ENCODE measurements at places on chromosomes 4 and X. TPM values are rescaled to one million over a fixed set of nuclear protein-coding genes. Genes with fewer than 3 reads are reported as not detected.

The CCDC110 gene
- total RNA-seq = 2.0 TPM

The ARMCX2 gene
- total RNA-seq = 34.5 TPM

The FAM9C gene
- not detected for total RNA-seq

The SPOCK3 gene
- total RNA-seq = 0.22 TPM

The DCLK2 gene
- total RNA-seq = 21.9 TPM

The SH3TC1 gene
- 13.6 TPM for total RNA-seq

The COX7B2 gene
- not detected for total RNA-seq

DNA sequence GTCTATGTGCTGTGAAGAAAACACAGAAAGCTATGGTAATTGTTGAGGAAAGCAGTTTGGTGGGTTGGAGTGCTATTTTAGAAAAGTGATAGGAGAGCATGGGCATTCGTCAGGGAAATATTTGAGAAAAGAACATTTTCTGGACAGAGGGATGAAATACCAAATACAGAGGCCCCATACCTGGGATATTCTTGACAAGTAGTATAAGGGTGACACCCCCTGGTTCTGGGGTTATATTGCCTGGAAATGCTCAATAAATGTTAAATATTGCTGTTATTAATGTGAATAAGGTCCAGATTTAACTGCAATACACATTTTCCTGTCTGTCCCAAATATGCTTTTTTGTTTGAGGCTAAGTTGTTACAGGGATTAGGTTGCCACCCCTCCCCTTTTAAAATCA is 42.9 kb downstream of the WWC2 start:
- DNase-seq = no peak

- DNase-seq = no peak
Observed at GRCh38 chrX:120036704-120037103, 40.8 kb downstream of the RHOXF2B start.

DNA sequence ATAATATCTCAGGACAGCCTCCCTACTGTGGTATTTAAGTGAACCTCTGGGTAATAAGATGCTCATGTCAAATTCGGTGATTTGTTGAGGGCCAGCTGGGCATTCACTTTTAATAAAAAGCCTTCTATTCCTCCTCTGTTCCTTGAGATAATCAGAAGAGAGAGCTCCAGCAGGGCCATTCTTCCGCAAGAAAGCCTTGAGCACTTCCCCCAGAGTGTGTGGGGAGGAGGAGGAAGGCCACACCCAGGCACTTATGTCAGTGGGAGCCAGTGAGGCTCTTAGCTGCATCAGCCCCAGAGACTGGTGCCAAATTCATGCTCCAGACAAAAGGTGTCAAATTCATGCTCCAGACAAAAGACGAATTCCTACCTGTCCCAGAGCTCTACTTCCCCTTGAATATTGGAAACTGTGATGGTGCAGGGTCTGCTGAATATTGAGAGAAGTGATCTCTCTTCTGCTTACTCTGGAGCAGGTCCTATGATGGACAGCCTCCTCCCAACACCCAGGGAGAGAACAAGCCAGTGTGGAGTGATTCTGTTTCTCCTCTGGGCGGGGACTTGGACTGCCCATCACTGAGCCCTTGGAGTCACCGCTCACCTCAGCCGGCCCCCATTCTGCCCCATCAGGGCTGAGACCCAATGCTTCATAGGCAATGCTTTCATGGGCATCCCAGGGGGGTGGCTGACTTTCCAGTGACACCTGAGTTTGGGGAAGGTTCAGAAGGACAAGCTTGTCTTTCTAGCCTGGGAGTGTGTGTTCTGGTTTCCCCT is 68.1 kb downstream of the FHDC1 start:
- DNase-seq = no peak

DNA sequence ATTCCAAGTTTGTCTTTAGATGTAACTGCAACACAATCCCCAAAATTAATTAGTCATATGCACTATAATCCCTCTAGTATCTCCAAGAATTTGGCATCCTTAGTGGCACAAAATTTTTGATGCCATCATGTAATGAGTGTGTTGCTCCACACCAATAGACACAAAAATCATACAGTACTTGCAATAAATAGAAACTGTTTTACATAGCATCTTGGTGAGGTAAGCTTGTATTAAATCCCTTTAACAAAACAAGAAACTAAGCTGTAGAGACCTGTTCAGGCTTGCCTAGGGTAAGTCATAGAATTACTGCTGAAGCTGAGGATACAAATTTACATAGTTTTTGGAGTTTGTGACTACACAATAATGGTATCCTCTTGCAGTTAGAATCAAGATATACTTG is 64.5 kb upstream of the PRSS12 start:
- no peak for DNase-seq

DNA sequence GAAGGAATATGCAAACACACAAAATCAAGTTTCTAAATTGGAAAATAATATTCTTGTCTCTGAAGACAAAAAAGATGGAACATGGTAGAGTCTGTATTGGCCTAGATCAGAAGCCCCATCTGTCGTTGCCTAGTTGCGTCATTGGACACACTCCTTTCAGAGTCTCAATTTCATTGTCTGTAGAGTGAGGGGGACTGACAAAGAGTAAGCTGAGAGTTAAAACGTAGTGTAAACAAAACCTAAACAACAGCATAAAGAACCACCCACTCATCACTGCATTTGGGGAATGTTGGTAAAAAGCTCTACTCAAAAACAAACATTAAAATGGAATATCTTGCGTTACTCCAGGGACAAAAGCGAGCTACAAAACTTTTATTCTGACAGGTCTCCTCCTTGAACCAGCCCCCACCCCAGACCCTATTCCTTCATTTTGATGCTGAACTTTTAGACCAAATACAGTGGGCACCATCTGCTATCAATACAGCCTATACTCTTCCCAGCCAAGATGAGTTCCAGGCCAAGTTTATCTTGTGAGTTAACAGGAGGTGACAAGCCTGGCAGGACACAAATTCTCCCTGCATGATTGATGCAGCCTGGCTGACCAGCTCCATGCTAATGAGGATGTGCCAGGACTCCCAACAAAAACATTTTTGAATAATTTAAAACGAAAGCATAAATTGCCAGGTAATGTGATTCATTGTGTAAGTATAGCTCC is 125.2 kb downstream of the COL25A1 start:
- no peak for DNase-seq

DNA sequence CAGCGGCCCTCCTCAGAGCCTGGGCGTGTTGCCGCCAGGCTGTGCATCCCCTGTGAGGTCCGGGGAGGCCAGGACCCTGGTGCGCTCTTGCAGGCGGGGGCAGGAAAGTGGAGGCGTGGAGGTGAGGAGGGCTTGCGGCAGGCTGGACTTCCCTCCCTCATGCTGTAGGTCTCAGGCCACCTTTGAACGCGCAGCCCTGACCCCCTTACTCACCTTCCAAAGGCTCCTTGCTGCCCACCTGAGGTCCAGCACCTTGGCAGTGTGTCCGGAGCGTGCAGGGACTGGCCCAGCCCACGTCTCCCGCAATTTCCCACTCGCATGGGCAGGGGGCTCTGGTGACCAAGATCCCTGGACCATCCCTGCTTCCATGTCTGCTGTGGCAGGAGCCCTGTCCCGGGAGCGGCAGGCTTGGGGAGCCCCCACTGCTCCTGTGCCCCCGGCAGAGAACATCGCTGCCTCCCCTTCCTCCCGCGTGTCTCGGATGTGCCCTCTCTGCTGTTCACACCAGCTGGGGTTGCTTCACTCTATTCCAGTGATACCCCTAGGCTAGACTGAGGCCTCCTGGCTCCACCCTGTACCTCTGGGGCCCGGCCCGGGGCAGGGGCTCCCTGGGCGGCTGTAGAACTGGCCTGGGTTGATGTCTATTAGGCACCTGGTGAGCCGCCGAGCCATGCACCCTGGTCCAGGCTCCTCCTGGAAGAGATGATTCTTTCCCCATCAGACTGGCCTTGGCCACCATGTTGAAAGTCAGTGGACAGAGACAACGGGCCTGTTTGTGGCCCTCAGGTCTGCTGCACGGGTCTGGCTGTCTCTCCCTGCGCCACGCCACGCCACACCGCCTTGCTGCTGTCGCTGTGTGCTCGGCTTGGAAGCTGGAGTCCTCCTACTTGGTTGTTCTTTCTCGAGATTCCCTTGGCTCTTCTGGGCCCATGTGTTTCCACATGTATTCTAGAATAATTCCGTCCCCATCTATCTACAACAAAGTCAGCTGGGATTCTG is 95.4 kb upstream of the ADRA2C start:
- DNase-seq = no peak

DNA sequence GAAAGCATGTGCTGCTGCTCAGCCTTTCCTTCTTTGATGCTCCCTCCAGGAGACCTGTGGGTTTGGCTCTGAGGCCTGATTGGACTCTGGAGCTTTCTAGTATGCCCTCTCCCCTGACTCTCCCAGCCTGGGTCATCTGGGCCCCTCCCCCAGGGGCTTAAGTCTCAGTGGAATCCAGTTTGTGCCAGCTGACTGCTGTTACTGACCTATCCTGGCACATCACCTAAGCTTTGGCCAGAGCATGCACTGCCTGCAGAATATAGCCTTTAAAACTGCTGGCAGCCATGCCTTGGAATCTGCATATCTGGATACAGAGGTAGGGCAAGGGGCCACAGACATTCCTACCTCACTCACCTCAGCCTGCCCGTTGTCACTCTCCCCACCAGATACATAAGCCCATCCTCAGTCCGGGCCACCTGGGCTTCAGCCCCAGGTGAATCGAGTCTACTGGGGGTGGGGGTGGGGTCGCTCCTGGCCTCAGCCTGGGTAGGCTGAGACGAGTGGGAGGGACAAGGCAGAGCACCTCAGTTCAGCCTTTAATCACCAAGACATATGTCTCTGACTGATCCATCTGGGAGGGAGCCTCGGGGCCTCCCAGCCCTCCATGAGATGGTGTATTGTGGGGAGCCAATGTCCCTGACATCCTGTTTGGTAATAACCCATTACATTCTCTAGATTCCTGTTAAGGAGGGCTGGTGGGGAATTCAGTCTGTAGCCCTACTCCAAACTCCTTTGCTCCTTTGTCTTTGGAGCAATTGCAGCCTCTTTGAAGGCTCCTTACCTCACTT is 61.2 kb downstream of the STARD8 start:
- DNase-seq = no peak

- DNase-seq = no peak
Observed at GRCh38 chr4:181959121-181959520, 284.1 kb upstream of the TENM3 start.

DNA sequence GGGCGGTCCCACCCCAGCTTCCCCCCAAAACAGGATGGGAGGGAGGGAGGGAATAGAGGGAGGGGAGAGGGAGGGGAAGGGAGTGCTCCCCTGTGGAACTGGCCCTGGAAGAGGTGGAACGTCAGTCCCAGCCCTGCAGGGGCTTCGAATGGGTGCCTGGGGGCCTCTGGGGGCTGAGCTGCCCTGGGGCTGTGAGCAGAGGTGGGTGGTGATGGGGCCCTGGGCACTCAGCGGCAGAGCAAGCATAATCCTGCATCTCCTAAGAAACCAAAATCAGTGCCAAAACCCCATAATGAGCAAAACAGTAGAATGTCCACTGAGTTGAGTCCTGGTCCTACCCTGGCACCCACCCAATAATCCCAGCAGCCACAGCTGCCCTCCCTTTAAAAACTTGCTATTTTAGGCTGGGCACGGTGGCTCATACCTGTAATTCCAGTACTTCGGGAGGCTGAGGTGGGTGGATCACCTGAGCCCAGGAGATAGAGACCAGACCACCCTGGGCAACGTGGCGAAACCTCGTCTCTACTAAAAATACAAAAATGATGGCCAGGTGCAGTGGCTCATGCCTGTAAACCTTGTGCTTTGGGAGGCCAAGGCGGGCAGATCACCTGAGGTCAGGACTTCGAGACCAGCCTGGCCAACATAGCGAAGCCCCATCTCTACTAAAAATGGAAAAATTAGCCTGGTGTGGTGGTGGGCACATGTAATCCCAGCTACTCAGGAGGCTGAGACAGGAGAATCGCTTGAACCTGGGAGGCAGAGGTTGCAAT is 11.1 kb downstream of the DOK7 start:
- no peak for DNase-seq

Data from left ventricle myocardium inferior (tissue), 1 donor.